ENCODE measurements at places on chromosomes 13 and 19.

DNA sequence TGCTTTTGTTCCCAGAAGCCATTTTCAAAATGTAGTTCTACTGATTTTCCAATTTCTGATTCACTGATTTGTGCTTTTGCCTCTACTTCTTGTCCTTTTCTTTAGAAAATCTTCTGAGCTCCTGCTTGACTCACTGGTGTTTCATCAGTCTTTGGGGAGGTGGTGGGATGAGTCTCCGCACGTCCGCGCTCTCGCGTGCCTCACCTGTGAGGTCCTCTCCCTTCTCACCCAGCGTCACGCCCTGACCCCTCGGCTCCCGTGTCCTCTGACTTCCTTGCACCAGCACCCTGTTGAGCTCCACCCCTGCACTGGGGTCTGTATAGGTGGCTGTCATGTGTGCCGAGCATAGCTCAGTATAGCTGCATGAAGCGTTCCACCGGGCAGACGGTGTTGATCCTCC lies 52.7 kb upstream of the MCF2L start:
- no peak for DNase-seq

DNA sequence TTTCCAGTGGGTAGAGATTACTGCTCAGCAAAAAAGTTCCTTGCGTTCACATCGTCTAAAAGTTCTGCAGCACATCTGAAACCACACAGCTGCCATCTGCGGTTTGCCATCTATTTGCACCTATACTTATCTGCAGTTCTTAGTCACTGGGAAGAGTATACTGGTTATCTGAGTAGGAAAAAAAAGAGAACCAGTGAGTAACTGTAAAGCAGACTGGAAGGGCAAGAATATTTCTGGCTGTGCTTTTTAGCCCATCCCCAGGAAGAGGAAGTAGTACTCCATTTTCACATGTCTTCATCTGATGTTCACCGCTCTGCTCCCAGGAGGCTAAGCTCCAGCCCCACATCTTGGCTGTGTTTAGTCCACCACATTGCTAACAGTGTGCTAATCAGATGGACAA lies 35.6 kb downstream of the EFNB2 start:
- no peak for DNase-seq

GRCh38 chr19:6260912-6261650 lies 18.7 kb downstream of the MLLT1 start:
- DNase-seq, result no peak

GRCh38 chr13:75762955-75763354 lies 126.8 kb downstream of the LMO7 start:
- DNase-seq, result no peak

DNA sequence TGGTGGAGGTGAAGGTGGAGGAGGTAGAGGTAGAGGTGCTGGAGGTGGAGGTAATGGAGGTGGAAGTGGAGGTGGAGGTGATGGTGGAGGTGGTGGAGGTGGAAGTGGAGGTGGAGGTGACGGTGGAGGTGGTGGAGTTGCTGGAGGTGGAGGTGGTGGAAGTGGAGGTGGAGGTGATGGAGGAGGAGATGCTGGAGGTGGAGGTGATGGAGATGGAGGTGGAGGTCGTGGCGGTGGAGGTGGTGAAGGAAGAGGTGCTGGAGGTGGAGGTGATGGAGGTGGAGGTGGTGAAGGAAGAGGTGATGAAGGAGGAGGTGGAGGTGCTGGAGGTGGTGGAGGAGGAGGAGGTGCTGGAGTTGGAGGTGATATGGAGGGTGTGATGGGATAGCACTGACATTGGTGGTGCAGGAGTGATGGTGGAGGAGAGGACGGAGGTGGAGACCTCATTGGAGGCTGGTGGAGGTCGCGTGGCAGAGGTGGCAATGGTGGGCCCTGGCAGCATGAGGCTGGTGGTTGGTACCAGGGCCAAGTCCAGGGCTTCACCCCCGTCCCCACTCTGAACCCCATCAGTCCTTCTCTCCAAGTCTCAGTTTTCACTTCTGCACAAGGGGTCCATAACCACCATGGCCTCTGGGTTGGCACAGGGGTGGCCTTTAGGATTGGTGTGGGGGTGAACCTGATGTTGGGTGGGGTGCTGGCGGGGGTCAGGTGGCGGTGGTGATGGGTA lies 15.8 kb downstream of the ONECUT3 start:
- DNase-seq, result no peak

GRCh38 chr13:113630804-113631203 lies 27.2 kb downstream of the ATP4B start:
- DNase-seq, result no peak

GRCh38 chr13:32021785-32022184 lies 9.8 kb upstream of the FRY start:
- no peak for DNase-seq

GRCh38 chr19:8441725-8442544 lies 2.8 kb upstream of the HNRNPM start:
- no peak for DNase-seq

DNA sequence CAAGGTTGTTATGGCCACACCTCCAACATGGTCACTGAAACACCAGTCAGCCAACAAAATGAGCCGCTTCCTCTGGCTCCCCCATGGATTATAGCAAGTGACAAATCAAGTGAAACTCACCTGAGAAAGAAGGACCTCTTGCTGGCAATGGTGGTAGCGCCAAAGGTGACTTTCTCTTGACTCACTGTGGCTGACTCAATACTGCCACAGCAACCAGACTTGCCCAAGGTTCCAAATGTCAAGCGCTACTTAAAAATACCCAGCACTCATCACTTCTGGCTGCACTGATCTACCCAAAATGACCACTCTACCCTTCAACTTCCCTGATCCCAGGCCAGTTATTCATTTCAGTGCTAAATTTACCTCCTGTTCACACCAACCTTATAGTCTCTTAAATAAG lies 495.5 kb downstream of the FOXO1 start:
- no peak for DNase-seq

DNA sequence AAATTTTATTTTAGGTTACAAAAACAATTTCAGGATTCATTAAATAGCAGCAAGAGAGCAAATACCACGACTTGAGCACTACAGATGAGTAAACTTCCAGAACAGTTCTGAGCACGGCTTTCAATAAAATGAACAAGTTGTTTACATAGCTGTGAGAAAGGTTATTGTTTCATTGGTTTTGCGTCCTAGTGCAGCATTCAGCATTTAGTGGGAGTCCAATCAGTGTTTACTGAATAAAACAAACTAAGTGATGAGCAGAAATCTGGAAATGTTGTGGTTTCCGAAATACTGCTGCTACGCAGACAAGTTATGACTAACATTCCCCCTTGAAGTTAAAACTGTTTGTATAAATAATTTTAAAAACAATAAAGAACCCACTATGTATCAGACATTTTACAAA lies 251.5 kb upstream of the STARD13 start:
- no peak for DNase-seq

DNA sequence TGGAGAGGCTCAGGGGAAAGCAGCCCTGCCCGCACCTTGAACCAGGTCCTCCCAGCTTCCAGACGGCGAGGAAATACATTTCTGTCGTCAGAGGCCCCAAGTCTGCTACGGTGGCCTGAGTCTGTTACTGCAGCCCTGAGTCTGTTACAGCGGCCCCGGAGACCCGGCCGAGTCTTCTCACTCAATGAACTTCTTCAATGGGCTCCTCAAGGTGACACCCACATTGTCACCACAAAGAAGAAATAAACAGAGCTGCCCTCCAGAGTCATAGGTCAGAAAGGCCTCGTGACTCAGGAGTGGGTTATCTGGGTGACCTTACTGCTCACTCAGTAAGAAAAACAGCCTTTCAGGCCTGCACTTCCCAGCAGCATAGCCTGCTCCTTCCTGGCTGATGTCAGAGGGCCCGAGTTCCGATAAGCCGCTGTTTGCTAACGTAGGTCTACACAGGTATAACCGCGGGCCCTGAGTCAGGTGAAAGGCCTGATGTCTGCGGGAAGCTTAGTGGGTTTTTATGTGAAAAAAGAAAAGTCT lies 66.9 kb upstream of the TM9SF2 start:
- DNase-seq, result peak; percentile 35

DNA sequence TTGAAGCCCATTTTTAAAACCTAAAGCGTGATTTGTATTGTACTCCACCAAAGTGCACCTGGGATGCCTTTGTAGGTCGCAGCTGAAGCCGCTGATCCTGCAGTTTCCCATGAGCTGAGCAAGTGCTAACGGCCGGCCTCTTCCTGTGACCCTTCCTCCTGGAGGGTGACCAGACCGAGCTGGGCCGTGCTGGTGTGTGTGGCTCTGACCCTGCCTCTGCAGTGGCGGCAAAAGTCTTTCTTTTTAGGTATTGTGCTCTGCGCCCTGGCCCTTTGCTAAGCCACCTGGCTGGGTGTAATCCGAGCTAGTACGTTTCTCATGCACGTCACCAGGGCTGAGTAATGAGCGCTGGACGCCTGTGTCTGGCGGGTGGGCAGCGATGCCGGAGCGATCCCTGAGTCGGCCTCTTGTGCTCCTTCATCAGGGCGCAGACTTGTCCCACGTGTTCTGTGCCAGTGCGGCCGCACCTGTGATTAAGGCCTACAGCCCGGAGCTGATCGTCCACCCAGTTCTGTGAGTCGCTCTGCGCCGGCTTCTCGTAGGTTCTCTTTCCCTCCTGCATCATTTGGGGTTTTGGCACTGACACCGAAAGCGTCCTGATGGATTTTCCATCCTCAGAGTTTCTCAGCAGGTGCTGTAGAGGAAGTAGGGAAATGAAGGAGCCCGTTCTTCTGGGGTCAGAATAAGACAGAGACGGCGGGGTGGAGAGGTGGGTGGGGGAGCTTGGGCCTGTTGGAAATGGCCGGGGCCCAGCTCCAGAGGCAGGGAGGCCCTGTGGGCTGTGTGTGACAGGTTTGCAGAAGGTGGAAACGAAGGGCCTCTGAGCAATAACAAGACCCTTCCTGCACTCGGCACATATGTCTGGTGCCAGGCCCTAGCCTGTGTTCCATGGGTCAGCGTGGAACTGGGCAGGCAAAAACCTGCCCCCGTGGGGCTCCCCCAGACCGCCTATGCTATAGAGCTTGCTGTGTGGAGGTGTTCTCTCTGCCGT lies 9.7 kb downstream of the NAXD start:
- DNase-seq, result no peak

GRCh38 chr13:104310861-104311260 lies 1244.6 kb upstream of the SLC10A2 start:
- DNase-seq, result no peak

GRCh38 chr19:46715620-46715974 lies 1.3 kb downstream of the PRKD2 start:
- no peak for DNase-seq

DNA sequence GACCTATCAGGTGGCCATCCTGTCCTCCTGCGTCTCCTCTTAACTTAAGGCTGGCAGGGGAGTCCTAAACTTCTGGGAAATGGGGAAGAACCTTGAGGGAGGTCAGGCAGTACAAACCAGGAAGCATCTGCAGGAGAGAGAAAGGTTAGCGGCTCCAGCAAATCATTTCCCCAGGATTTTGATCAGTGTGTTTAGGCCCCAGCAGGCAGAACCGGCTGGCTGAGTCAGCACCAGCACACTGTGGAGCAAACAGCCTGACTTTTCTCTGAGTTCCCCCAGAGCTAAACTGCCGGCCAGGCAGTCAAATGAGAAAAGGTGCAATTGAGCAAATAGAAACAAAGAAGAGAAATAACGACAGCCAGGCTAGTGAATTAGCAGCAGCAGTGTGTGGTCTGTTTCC lies 46.7 kb upstream of the MEDAG start:
- no peak for DNase-seq
